ENCODE measurements at places on chromosomes 2 and 18.

DNA sequence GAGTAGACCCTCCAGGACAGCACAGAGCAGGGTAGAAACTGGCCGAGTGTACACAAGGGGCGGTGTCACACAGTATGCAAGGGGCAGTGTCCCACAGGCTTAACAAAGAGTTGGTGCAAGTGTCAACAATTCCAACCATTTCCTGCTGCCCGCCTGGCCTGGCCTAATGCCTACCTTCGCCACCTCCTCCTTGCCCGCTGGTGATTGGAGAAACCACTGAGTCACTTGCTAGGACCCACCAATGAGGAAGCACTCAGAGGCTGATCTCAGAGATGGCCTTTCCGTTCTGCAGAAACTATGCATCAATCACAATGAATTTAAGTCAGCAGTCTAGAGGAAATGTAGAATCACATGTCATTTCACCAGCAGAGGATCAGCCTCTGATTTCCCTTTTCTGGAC, 263.3 kb upstream of the PKDCC start:
- DNase-seq: no peak

GRCh38 chr2:16320716-16321115, 344.9 kb downstream of the CYRIA start:
- DNase-seq: no peak

DNA sequence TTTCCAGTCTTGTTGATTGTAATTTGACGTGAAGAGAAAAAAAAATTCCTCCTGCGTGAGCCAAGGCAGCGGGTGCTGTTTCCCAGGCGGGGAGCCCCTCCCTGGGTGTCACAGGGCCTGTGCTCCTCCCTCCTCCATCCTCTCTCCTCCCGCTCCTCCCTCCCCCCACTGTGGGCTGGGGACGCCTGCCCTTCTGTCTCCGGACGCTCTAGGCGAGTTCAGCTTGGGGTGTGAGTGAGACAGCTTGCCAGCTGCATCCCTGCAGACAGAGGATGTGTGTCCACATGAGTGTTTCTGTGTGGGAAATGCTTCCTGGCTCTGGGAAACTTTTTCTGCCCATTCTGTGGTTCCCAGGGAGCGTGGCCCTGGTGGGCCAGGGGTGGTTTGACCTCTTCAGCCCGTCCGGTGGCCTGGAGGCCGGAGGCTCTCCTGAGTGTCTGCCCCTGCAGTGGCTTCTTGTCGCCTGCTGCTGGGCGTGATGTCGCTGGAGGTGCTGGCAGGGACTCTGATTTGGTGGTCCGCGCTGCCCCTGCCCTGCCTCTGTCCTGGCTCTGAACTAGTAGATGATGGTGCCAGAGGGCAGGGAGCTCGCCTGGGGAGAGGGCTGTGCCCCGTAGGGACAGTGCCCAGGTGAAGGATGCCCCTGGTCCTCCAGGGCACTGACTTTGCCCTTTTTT, 96.4 kb downstream of the USP40 start:
- DNase-seq: no peak

GRCh38 chr2:174554529-174555150, 43.0 kb downstream of the WIPF1 start:
- DNase-seq: no peak

DNA sequence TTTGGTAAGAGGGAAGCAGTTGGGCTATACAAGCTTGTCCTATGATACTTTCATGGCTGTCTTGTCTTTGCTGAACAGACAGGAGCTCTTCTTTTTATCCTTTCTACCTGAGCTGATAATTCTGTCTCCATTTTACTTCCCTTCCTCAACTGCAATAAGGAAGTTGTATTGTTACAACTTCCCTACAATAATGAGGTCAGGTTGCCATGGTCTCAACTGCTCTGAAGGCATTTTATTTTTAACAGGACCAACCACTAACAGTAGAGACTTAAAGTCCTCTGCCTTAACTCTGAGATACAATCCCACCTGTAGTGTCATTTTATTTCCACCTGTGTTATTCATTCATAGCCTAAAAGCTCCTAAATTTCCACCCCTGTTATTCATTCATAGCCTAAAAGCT, 118.6 kb upstream of the PGAP1 start:
- DNase-seq: no peak

GRCh38 chr2:105708697-105709096, 36.0 kb upstream of the NCK2 start:
- DNase-seq: no peak

DNA sequence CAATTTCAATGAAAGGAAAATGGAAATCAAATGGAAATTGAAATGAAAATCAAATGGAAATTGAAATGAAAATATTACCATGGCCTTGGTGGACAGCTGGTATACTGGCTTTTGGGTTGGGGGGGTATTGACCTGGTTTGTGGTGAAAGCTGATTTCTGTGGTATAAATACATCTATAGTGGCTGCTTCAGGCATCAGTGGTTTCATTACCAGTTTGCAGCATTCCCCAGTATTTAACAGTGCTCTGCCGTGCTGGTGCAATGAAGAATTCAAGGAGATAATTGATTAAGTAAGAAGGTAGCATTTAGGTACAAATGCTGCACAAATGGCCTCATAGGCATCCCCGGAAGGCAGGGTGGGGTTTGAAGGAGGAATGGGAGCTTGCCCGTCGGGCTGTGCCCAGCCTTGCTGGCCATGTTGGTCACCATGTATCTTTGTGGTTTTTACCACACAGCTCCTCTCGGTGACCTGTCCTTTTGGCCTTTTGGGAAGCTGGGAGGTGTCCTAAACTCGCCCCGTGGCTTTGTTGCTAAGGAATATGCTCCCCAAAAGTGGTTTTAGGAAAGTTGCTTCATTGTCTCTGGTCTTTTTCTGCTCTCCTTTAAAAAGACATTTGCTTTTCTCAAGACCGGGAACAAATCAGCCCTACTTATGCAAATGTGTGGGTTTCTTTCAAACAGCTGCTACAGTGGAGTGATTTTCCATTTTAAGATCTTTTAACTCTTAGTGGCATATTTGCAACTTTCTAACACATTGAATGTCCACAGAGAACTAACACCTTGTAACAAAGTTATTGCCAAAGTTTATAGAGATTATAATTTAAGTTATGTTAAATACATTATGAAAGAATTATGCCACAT, 28.6 kb downstream of the SNTG2 start:
- no peak for DNase-seq

- no peak for DNase-seq
Measured at GRCh38 chr2:107430596-107431266, 396.0 kb upstream of the RGPD4 start.

GRCh38 chr2:69143748-69144360, 130.9 kb downstream of the ANTXR1 start:
- DNase-seq: no peak

DNA sequence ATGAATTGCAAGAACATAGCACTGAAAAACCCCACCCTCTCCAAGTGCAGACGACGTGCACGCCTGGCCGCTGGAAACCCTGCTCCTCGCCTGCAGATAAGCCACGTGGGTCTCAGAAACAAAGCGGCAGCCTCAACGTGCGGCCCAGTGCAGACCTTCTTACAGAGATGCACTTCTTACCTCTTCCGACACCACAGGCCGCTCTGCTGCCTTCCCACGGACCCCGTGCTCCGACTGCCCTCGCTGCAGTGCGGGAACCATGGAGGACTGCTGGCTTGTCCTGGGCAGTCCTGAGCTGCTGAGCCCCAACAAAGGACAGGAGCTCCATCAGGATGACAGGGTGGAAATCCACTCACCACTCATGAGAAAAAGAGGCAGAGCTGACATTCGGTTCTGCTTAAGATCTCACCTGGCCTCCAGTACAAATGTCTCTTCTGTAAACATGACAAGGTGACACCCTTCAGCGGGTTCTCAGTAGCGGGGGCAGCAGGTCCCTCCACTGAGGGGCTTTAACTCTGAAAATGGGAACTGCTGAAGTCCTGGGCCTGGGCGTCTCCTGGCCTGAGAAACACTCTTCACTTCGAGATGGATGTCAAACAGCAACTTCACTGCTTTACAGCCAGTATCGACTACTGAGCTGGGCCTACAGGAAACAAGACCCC, 6.2 kb downstream of the COPS9 start:
- DNase-seq: no peak

- no peak for DNase-seq
Measured at GRCh38 chr2:148739454-148740105, 95.0 kb downstream of the EPC2 start.

DNA sequence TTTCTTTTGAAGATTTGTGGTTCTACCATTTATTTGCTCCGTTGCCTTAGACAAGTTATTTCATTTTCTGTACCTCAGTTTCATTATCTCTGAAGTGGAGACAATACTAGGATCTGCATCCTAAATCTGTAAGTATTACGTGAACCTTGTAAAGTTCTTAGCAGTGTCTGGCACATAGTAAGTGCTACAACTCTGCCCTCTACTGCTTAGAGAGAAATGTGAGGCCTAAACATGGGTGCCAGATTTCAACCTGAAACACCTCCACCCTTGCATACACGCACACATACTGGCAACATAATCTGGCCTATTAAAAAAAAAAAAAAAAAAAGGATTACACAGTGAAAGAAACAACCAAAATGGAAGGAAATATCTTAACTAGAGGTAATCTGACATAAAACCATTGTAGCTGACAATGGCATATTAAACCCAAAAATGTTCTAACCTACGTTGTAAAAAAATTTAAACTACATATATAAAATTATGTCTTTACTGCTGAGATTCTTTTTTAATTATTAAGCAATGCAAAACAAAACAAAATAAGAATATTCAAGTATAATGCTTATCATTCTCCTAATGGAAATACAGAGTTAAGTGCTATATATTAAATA, 132.6 kb downstream of the MAP2 start:
- peak; percentile 16 for DNase-seq

DNA sequence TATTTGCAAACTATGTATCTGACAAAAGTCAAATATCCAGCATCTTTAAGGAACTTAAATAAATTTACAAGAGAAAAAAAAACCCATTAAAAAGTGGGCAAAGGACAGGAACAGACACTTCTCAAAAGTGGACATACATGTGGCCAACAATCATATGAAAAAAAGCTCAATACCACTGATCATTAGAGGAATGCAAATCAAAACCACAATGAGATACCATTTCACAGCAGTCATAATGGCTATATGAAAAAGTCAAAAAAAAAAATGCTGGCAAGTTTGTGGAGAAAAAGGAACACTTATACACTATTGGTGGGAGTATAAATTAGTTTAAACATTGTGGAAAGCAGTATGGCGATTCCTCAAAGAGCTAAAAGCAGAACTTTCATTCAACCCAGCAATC, 130.3 kb upstream of the LHCGR start:
- no peak for DNase-seq

GRCh38 chr2:207681431-207681830, 30.0 kb upstream of the CCNYL1 start:
- DNase-seq: no peak

- no peak for DNase-seq
Measured at GRCh38 chr2:28779001-28779400, 27.4 kb downstream of the PPP1CB start.

DNA sequence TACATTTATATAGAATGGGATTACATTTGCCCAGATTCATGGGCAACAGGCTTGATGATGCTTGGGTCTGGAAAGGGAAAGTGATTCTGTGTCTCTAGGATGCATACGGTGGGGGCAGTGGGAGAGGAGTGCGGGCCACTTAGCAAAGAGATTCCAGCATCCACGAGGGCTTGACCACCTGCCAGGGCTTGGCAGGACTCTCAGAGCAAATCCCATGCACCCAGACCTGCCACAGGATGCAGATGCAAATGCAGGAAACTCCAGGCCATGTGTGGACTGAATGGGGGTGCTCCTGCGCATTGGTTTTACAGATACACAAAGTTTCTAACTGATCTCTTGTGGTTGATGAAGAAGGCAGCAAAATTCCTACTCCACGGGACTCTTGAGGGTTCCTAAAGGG, 334.7 kb downstream of the CYRIA start:
- no peak for DNase-seq

GRCh38 chr2:222769446-222769845, 91.4 kb upstream of the ACSL3 start:
- no peak for DNase-seq

DNA sequence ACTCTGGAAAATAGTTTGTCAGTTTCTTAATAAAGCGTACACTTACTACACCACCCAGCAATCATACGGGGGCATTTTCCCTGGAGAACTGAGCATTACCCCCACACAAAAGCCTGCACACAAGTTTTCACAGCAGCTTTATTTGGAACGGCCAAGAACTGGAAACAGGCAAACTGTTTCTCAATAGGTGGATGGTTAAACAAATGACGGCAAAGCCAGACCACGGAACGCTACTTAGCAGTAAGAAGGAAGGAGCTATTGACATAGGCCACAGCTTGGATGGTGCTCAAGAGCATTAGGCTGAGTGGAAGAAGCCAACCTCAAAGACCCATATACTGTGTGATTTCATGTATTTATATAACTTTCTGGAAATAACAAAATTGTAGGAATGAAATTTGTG, 9.0 kb downstream of the MALL start:
- DNase-seq: no peak

DNA sequence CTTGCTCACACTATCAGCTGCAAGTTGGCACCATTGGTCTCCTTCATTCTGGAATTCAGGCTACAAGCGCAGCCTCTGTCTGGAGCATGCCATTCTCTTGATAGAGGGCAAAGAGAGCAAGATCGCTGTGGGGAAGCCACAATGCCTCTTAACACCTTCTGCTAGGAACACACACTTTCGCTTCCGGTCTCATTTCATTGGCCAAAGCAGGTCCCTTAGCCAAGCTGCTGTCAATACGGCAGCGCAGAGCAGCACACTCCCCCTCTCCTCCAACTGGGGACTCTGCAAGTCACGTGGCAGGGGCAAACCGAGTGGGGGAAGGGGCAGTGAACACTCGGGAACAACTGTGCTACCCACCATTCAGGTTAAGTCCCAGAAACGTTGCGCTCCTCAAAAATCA, 98.1 kb downstream of the MMADHC start:
- DNase-seq: no peak

- no peak for DNase-seq
Measured at GRCh38 chr2:129050101-129050500, 731.4 kb upstream of the HS6ST1 start.

DNA sequence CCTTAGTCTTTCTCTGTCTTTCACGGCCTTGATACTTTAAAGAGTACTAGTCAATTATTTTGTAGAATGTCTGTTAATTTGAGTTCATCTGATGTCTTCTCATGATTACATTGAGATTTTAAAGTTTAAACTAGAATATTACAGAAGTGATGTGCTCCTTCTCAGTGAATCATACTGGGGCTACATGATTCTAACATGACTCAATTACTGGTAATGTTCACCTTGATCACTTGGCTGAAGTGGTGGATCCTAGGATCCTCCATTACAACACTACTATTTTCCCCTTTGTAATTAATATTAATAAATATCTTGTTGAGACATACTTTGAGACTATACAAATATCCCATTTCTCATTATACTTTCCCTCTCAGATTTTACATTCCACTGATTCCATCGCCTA, 148.5 kb downstream of the CAMKMT start:
- DNase-seq: no peak

Measured in epithelial cell of proximal tubule (primary cell).